GM23338 (cell line): ENCODE measurements at places on chromosomes 3 and 15. TPM values are rescaled to one million over a fixed set of nuclear protein-coding genes. Genes with fewer than 3 reads are reported as not detected.

DNA sequence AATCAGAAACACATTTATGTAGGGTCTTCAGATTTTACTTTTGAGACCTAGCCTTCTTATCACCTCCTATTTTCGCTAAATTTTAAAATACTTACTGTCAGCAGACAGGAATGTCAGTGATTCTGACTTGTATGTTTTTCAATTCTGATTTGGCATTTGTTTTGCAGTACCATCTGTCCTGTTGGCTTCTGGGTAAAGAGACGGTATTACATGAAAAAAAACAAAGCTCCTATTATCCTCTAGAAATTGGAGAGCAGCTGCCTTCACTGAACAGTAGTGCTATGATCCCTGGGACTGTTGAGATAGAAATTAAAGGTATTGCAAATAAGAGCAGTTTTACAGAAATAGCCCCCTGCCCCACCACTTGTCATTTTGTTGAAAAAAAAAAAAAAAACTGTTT is 8.4 kb downstream of the ARMC8 start:
- no peak overlapping the region for H3K4me3 ChIP-seq
- no peaks in the 10 kb centered on the region for H3K4me1 ChIP-seq
- no peaks in the 10 kb centered on the region for H3K27me3 ChIP-seq
- H3K36me3 ChIP-seq: peaks cover 7% of the 10 kb centered on the region
- H3K27ac ChIP-seq: no peak overlapping the region
- no peak for DNase-seq

The SRGAP3 gene
- polyA plus RNA-seq: 6.4 and 7.5 TPM in 2 replicates

- no peak overlapping the region for H3K27ac ChIP-seq
- peaks cover 13% of the 10 kb centered on the region for H3K4me1 ChIP-seq
- no peak overlapping the region for H3K4me3 ChIP-seq
- no peaks in the 10 kb centered on the region for H3K36me3 ChIP-seq
- no peaks in the 10 kb centered on the region for H3K27me3 ChIP-seq
These were observed 165.0 kb downstream of the ABHD5 start for GRCh38 chr3:43855674-43856299.

The SAMD7 gene
- not detected in 2 replicates for polyA plus RNA-seq

The CACNA2D3 gene
- 2.1 and 2.2 TPM in 2 replicates for polyA plus RNA-seq

The HRG gene
- not detected in 2 replicates for polyA plus RNA-seq

The FEZF2 gene
- polyA plus RNA-seq: 0.10 TPM in 1 of 2 replicates, not detected in the other

DNA sequence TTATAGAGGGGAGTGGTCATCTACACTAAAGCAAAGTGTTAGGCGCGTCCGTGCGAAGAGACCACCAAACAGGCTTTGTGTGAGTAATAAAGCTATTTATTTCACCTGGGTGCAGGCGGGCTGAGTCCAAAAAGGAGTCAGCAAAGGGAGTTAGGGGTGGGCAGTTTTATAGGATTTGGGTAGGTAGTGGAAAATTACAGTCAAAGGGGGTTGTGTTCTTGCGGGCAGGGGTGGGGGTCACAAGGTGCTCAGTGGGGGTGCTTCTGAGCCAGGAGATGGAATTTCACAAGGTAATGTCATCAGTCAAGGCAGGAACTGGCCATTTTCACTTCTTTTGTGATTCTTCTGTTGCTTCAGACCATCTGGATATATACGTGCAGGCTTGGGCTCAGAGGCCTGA is 47.1 kb downstream of the OIP5 start:
- H3K27me3 ChIP-seq: no peaks in the 10 kb centered on the region
- peaks cover 38% of the 10 kb centered on the region for H3K36me3 ChIP-seq

DNA sequence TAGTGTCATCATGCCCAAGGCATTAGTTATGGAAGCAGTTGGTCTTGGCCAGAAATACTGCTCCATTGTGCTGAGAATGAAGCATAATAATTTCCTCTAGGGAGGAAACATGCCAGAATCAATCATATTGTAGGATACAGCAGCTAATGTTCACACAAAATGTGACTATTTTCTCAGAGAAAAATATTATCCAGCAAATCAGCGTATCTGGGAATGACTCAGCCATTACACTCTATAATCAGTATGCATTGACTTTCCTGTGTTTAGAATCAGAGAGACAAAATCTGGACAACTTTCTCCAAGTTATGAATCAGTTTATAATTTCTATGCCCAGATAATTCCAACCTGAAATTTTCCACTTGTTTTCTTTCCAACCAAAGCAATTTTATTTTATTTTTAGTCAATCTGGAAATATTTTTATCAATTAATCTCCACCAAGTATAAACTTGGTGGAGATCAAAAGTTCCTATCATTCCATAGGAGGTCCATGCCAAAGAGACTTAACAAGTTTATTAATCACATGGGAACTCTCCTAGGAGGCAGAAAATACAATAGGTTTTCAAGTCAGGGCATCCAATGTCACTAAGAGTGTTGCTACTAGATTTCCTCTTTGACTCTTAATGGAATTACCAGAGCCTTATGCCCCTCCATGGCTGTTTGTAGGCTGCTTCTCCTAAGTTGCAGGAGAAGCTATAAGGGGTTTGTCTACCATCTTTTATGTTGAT is 36.4 kb downstream of the SUCNR1 start:
- no peak overlapping the region for H3K27ac ChIP-seq
- no peaks in the 10 kb centered on the region for H3K27me3 ChIP-seq
- H3K36me3 ChIP-seq: no peaks in the 10 kb centered on the region
- H3K4me1 ChIP-seq: no peaks in the 10 kb centered on the region
- no peak overlapping the region for H3K4me3 ChIP-seq
- DNase-seq: no peak

DNA sequence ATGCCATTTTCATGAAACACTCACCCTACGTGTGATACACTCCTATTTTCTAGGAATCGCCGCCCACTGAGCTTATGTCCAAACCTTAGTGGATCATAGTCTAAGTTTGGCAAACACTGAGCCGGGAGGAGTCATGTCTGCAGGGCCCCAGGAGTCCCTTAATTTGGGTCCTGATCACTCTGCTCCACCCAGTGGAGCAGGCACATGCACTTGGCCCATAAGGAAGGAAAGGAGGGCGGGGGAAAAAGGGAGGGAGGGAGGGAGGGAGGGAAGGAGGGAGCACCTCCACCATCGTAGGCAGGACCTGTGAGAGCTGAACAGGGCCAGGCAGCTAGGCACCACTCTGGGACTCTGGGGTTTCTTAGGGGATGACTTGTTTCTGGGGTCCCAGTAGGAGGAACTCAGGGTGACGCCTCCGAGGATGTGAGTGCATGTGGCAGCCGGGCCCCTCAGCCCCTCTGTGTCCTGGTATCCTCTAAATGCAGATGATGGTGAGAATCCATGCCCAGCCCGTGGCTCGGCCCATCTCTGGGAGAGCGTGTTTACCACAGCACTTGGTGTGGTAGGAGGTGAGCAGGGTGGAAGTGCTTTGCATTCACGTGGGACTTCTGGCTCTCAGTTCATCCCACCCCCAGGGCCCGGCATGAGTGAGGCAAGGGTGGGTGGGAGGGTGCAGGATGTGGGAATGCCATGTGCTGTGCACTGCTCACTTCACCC is 109.4 kb downstream of the KLF13 start:
- no peaks in the 10 kb centered on the region for H3K36me3 ChIP-seq
- H3K27me3 ChIP-seq: peaks cover 13% of the 10 kb centered on the region
- no peak for DNase-seq
- peaks cover 10% of the 10 kb centered on the region for H3K4me1 ChIP-seq

GRCh38 chr3:148128136-148128535 is 569.6 kb upstream of the AGTR1 start:
- DNase-seq: peak; percentile 34
- no peaks in the 10 kb centered on the region for H3K36me3 ChIP-seq
- no peak overlapping the region for H3K27ac ChIP-seq
- H3K4me1 ChIP-seq: no peaks in the 10 kb centered on the region

DNA sequence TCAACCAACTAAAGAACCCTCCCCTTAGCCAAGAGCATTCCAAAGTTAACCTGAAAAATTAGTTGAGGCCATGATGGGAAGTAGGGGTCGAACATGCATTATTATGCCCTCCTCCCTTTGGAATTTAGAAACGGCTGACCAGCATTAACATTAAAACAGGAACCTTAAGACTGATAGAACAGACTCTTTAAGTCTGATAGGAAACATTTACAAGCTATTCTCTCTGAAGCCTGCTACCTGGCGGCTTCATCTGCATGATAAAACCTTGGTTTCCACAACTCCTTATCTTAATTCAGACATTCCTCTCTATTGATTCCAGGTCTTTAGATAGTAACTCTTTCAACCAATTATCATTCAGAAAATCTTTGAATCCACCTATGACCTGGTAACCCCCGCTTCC is 331.0 kb downstream of the CGGBP1 start:
- peak; percentile 83 for DNase-seq
- no peaks in the 10 kb centered on the region for H3K36me3 ChIP-seq
- no peaks in the 10 kb centered on the region for H3K27me3 ChIP-seq
- H3K4me3 ChIP-seq: no peak overlapping the region
- H3K4me1 ChIP-seq: no peaks in the 10 kb centered on the region
- peak overlapping the region; percentile 91 for H3K27ac ChIP-seq

DNA sequence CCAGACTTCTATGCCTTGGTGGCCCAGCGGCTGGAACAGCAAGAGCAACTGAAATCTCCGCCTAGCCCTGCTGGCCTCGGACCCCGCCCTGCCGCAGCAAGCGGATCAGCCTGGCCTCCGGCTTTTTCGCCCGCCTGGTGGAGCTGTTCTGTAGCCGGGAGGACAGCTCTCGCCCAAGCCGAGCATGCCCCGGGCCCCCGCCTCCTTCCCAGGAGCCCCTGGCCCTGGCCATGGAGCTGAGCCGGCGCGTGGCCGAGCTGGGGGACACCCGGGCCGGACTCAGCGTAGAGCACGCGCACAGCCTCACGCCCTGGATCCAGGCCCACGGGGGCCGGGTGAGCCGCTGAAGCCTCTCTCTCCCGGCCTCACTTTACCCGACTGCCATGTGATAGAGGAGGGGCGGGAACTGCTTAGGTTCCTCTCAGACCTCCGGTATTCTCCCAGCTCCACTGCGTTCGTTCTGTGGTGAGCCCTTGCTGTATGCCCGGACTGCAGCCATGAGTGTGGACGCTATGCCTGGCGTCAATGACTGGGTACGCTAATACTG is 24.1 kb upstream of the MRPL3 start:
- H3K4me1 ChIP-seq: no peaks in the 10 kb centered on the region
- H3K36me3 ChIP-seq: no peaks in the 10 kb centered on the region
- H3K4me3 ChIP-seq: 0 out of 2 replicates have a peak overlapping the region, but pooled peaks have one; percentile 38
- H3K27ac ChIP-seq: no peak overlapping the region
- peak; percentile 91 for DNase-seq
- H3K27me3 ChIP-seq: no peaks in the 10 kb centered on the region

The GABRR3 gene
- polyA plus RNA-seq: not detected in 2 replicates

DNA sequence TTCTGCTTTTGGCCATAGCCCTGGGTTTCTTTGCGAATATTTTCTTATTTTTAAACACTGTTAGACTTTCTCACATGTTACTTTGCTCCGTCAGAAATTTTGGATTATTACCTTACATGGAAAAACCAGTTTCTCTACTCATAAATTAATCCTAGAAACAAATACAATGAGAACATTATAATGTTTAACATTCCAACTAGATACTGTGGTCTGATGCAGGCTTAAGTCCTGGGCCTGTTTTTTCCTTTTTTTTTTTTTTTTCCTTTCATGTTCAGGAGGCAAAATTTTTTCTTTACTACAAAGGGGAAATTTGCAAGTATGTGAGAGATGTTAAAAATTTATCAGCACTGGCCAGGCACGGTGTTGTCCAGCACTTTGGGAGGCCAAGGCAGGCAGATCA is 28.9 kb downstream of the POPDC2 start:
- H3K36me3 ChIP-seq: no peaks in the 10 kb centered on the region
- H3K4me1 ChIP-seq: no peaks in the 10 kb centered on the region
- no peak overlapping the region for H3K4me3 ChIP-seq
- DNase-seq: no peak

The DLEC1 gene
- 0.66 and 0.71 TPM in 2 replicates for polyA plus RNA-seq

The LNP1 gene
- 3.8 and 4.7 TPM in 2 replicates for polyA plus RNA-seq

The BOC gene
- 2.1 and 3.2 TPM in 2 replicates for polyA plus RNA-seq

- H3K4me1 ChIP-seq: peaks cover 5% of the 10 kb centered on the region
- no peak for DNase-seq
- no peaks in the 10 kb centered on the region for H3K27me3 ChIP-seq
- no peaks in the 10 kb centered on the region for H3K36me3 ChIP-seq
- no peak overlapping the region for H3K27ac ChIP-seq
These were observed 329.8 kb upstream of the NAALADL2 start for GRCh38 chr3:174529298-174529697.

The IL17RB gene
- 6.4 and 6.9 TPM in 2 replicates for polyA plus RNA-seq

DNA sequence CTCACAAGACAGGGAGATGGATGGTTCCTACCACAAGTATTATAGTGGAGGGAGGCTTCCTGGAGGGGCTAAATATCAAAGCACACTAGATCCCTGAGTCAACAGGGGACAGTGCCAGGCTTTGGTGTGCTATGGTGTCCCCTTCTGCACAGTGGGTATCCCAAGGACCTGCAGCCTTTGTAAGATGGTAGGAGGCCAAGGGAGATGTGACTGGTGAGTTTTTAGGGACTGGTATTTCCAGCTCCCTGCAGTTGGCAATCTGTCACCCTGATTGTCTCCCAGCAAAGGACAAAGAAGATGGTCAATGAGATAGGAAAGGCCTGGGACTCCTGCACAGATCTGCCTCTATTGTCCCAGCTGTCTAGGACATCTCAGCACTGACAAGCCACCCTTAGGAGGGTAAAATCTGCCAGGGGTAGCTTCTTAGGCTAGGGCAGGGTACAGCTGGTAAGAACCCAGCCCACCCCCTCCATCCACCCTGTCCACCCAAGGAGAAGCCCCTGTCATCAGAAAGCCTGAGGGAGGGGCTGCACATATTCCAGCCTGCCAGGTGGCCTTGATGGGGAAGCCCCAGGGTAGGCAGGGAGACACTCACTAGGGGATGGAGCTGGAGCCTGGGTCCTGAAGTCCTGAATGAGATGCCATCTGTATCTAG is 631 bp downstream of the CYP1A1 start:
- H3K27ac ChIP-seq: no peak overlapping the region
- no peaks in the 10 kb centered on the region for H3K36me3 ChIP-seq
- peaks cover 33% of the 10 kb centered on the region for H3K27me3 ChIP-seq
- no peak for DNase-seq
- peaks cover 7% of the 10 kb centered on the region; the same call in 1 of the 2 replicates for H3K4me1 ChIP-seq
- H3K4me3 ChIP-seq: no peak overlapping the region; the same call in 1 of the 2 replicates

The P2RY12 gene
- polyA plus RNA-seq: 0.40 and 1.1 TPM in 2 replicates

The SH3BP5 gene
- polyA plus RNA-seq: 5.8 and 5.9 TPM in 2 replicates

The GRIP2 gene
- polyA plus RNA-seq: 3.6 and 3.9 TPM in 2 replicates

The ALPK3 gene
- 3.7 and 4.3 TPM in 2 replicates for polyA plus RNA-seq

The NKIRAS1 gene
- 5.9 and 9.2 TPM in 2 replicates for polyA plus RNA-seq

DNA sequence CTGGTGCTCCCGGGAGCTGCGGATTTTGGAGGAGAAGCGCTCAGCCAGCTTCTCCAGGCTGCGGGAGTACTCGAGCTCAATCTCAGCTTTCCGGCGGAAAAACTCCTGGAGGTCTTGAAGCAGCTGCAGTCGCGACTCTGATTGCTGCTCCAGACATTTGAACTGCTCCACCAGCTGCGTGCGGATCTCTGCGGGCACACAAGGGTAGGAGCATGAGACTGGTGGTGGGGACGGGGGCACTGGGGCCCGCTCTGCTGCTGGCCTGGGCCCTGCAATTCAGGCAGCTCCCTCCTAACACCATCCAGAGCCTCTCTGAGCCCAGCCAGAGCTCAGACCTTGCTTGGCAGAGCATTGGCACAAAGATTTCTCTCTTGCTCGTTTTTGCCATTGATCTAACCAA is 124.7 kb downstream of the SRGAP3 start:
- no peaks in the 10 kb centered on the region for H3K27me3 ChIP-seq
- H3K36me3 ChIP-seq: no peaks in the 10 kb centered on the region
- DNase-seq: peak; percentile 42
- H3K4me1 ChIP-seq: peaks cover 10% of the 10 kb centered on the region
- H3K4me3 ChIP-seq: no peak overlapping the region
